ENCODE measurements at places on chromosomes 2 and 18. TPM values are rescaled to one million over a fixed set of nuclear protein-coding genes. Genes with fewer than 3 reads are reported as not detected.
A peak's percentile ranks its signal among the peaks of the same experiment; 100 is the strongest.

DNA sequence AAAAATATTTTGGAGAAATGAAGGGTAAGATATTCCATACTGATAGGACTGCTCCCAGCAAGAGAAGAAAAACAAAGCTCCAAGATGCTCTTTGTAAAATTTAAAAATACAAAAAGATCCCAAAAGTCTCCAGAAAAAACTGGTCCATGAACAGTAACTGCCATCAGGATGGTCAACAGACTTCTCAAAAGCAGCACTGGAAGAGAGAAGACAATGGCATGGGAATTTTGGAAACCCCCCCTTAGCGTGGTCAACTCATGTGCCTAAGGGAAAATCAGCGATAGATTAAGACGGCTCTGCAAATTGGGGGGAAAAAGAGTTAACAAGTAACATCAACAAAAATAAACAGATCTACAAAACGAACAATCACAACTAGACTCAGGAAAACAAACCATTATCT is 23.6 kb downstream of the B4GALT6 start:
- no peak for DNase-seq

DNA sequence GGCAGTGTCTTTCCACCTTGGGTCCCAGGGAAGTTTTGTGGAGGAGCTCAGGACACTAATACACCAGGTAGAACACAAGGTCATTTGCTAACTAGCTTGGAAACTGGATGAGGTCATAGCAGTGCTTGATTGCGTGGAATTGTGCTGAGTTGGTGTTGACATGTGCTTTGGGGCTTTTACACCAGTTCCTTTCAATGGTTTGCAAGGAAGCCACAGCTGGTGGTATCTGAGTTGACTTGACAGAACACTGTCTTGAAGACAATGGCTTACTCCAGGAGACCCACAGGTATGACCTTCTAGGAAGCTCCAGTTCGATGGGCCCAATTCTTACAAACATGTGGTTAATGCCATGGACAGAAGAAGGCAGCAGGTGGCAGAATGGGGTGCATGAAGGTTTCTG is 5.9 kb downstream of the CTLA4 start:
- DNase-seq, result no peak

DNA sequence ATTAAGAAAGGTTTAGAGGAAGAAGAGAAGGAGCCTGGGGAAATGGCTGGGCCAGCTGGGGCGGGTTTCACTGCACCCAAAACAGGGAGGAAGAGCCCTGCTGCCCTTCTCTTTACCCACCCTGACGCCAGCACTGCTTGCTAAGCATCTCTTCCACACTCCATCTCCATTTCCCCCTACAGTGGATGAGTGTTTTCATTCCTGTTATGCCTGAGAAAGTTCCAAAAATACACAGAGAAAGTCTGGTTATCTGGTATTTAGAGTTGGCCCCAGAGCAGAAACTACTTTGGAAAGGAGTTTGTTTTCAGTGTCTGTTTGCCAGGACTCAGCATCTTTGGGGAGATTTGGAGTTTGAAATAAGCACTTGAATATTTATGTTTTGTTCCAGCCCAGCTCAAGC is 451.0 kb downstream of the SLC4A3 start:
- DNase-seq, result peak; percentile 81

GRCh38 chr2:3745920-3746319 is 42.5 kb downstream of the DCDC2C start:
- no peak for DNase-seq

The TXNDC2 gene
- total RNA-seq, result not detected

GRCh38 chr18:62790871-62791772 is 75.8 kb downstream of the PHLPP1 start:
- peak; percentile 70 for DNase-seq

DNA sequence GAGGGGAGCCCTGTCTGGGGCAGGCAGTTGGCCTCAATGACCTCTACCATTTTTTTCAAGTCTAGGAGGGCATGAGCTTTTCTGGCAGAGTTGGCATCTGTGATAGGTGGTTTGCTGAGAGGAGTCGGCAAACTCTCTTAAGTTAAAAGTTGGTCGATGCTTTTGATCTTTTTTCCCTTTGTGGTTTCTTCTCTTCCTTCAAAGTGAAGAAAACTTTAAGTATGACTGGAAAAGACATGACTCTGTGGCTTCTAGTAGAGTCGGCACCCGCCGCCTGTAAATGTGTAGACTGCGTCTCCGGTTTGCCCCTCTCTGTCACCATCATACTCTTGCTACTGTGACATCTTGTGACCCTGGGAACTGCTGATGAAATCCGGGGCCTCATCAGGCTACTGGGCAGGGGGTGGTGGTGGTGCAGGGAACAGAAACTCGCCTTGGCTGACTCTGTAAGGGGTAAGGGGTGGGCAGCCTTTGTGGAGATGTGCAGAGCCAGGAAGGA is 21.1 kb downstream of the INPP5D start:
- no peak for DNase-seq

The LHCGR gene
- total RNA-seq, result 1.5 TPM

The MPHOSPH10 gene
- total RNA-seq, result 22.8 TPM

DNA sequence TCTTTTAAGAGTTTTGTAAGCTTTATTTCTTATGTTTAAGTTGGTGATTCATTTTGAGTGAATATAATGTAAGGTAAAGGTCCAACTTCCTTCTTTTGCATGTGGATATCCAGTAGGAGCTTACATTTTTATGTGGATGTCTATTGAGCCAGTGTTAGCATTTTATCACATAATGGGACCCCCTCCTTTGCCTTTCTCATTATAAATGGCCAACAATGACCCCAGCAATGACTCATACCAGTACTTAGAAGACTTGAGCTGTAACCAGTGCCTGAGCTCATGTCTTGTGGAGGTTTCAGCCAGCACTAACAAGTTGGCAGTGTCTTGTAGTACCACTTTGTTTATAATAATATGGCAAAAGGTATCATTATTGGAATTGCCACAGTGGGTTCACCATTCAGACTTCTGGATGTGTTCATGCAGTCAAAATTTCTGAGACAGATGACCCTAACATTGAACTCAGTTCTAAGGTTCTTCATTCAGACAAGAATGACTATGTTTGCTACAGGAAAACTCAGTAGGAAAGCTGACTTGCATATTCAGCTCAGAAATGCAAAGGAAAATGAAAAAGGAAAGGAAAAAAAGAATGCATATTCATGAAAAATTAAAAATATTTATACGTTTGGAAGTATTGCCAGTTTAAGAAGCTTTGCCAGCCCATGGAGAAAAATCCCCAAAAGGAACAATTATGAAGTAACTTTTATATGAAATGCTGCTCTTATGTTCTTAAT is 41.0 kb downstream of the CDKL4 start:
- no peak for DNase-seq

DNA sequence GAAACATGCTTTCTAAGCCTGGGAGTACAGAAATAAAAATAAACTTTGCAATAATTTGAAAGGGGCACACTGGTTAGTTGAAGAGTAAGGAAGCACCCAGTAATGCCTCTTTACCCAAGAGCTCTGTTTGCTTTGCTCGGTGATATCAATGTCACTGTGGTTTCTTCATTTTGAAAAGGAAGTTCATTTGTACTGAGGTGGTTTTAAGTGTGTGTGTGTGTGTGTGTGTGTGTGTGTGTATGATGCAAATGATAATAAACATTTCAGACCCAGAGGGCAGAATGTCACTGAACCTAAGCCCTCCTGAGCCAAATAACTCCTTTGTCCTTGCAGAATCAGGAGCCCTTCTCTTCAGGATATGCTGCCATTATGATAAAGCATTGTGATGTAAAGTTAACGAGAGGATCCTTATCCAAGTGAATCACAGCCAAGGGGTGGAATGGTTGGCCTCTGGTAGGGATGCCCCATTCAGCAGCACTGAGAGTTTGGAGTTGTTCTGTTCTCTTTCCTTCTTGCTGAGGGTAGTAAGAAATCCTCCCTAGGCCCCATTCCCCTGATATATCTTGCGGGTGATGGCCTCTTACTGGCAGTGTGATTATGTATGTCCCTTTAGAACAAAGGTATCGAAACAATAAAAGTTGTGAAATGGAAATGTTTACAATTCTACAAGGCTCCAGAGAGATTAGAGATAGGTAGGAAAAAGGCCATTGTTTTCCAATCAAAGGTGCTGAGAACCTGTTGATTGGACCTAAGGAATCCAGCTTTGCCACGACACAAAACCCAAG is 7.6 kb downstream of the ITGA6 start:
- DNase-seq, result no peak

DNA sequence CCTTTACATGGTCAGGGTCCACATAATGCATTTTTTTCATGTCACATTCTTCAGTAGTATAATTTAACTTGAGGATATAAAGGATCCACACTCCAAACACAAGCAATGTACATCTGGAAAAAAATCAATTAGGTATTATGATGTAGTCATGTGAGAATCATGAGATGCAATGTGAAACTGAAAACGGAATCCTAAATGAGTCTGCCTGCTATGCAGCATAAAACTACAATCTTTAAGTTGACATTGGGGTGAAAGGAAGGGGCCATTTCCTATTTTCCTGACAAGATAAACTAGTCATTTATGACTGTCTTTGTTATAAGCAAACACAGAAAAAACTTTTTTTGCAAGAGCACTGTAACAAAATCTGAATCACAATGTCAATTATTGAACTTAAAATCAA is 27.6 kb downstream of the ST3GAL5 start:
- no peak for DNase-seq

GRCh38 chr2:215755641-215756345 is 257.6 kb downstream of the MREG start:
- peak; percentile 62 for DNase-seq

DNA sequence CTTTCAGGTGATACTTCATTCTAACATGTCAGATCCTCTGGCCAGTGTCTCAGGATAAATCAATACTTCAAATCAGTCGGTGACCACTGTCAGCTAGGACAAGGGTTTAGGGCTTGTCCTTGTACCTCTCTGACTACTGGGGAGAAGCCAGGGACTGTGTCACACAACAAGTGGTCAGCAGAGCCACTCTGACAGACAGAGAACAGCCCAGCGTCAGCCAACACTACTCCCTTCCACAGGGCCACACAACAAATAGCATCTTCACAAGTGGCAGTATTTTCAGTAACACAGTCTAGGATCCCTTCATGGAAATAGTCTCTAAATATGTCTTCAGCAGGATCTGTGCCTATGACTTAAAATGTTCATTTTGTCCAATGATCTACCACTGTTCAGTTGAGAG is 14.2 kb downstream of the FLACC1 start:
- no peak for DNase-seq

GRCh38 chr2:160210599-160211138 is 10.6 kb upstream of the ITGB6 start:
- no peak for DNase-seq

GRCh38 chr2:159249990-159250715 is 36.4 kb downstream of the WDSUB1 start:
- DNase-seq, result no peak

Data from skin of body (tissue), 3 donors.